ENCODE measurements at places on chromosomes 4 and X.

DNA sequence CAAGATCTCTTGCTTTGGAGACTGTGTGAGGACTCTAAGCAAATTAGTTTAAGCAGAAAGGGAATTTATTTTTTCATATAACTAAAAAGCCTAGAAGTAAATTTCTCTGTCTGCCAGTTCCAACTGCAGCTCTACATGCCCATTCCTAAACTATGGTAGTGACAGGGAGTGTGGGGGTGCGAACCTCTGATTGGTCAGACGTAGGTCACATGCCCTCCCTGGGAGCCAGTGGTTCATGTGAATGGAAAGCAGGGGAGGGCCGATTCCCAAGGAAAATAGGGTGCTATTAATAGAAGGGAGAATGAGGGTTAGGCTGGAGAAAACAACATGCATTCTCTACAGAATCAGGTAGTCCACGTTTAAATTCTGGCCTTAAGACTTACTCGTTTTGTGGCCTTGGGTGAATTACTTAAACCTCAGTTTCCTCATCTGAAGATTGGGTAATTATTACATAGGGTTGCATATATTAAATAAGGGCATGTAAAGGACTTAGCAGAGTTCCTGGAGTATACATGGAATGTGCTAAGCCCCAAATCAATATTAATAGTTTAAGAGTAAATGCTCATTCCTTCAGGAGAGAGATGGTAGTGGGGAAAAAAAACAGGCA, 7.2 kb downstream of the RAB33B start:
- no peak for DNase-seq

DNA sequence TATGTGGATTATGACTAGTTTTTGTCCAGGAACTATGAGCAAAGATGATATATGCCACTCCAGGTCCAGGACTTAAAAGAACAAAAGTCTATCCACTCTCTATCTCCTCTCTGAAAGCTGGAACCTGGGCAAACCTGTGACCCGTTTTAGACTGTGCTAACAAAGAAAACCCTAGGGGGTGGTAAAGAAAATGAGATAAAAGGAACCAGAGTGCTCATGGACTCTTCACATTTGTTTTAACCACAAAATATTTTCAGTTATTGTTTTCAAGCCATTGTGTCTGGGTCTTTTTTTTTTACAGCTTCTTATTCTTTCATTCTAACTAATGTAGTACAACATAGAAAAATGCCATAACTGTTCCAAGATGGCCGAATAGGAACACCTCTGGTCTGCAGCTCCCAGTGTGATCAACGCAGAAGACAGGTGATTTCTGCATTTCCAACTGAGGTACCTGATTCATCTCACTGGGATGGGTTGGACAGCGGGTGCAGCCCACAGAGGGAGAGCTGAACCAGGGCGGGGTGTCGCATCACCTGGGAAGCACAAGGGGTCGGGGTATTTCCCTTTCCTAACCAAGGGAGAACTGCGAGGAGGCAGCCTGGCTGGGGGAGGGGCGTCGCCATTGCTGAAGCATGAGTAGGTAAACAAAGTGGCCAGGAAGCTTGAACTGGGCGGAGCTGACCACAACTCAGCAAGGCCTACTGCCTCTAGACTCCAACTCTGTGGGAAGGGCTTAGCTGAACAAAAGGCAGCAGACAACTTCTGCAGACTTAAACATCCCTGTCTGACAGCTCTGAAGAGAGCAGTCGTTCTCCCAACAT, 45.1 kb downstream of the CHM start:
- no peak for DNase-seq

DNA sequence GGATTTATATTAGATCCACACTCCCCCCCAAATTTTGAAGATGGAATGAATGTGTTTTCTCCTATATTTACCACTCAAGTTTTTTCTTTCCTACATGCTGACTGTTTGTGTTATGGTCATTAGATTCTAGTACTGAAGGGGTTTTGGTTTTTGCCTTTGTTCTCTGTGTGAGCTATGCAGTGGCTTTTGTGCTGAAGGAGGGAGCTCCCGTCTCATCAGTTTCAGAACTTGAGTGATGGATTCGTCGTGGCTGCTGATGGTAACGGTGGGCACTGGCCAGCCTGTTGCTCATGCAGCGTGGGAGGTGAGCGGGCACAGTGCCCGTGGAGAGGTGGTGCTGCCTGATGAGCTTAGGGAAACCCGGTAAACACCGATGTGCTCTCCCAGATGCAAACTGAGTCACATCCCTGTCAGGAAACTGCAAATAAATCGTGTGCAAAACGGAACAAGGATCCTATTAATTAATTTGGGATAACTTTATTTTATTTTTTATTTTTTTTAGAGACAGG, 101.5 kb downstream of the SORBS2 start:
- DNase-seq: no peak

DNA sequence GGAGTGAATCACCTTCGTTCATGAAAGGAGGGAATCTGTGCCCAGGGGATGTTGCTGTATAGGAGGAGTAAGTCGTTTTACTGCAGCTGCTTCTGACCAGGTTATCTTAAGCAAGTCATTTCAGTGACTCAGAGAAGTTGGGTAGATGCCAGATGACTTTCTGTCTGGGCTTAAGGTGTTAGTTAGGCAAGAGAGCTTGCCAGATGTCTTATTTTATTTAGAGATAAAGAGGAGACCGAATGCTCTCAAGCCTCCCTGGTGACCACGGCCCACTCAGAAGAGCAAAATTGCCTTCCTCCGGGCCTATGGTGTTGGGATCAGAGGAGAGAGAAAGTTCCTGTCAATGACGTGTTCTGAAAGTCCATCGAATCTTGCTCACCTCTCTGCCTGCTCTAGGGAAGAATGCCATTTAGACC, 16.3 kb upstream of the ZNF827 start:
- no peak for DNase-seq

DNA sequence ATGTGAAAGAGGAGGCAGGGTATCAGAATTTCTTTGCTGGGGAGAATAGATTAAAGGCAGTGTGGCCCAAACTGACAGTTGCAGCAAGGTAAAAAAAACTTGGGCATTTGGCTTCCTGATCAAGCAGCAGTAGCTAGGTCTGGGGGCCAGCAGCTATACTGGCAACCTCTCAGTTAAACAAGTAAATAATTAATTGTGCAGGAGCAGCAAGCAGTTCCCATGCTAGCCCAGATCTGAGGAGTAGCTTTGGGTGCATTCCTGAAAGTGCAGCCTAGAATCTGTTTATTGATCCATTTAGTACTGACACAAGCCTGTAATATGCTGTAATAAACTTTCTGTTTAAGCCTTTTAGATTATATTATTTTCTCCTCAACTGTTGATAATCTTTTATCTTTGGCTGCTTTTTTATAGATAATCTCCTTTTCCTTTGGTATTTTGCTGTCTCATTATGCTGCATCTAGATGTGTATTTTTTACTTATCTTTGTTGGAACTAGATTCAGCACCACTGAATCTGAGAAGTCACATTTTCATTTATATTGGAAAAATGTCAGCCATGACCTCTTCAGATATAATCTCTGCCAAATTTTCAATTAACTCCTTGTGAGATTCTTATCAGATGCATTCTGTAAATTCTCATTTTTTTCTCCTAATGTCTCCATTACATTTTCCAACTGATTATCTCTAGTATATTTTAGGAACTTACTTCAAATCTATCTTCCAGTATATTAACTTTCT, 276.3 kb downstream of the STPG2 start:
- no peak for DNase-seq

DNA sequence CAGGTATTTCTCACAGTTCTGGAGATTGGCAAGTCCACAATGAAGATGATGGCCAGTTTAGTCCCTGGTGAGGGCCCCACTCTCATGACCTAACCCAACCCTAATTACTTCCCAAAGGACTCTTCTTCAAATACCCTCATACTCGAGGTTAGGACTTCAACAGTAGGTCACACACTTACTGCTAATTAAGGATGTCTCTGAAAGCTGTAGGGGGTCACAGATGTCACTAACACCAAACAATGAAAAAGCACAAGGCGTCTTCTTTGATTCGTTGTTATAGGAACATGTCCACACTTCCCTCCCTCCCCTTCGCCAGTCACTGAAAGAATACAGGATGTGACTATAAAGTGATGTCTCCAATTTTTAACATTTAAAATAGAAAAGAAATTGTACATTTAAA, 309.7 kb downstream of the PACRGL start:
- DNase-seq: no peak
